ENCODE measurements at places on chromosomes 1 and 21.

DNA sequence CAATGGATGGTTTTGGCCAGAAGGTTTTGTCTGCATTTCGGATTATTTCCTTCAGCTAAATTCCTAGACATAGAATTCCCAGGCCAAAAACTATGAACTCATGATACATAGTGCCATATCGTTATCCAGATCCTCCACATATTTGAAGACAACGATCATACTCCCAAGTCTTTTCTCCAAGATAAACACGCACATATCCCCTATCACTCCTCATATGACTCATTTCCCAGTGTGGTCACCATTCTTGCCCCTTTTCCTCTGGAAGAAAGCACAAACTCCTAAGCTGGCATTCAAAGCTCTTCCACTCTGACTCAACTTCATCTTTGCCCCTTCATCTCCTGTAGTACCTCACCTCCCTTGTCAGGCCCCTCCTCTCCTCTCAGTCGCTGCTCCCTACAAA is 277.6 kb downstream of the PLPP3 start:
- DNase-seq, result no peak

DNA sequence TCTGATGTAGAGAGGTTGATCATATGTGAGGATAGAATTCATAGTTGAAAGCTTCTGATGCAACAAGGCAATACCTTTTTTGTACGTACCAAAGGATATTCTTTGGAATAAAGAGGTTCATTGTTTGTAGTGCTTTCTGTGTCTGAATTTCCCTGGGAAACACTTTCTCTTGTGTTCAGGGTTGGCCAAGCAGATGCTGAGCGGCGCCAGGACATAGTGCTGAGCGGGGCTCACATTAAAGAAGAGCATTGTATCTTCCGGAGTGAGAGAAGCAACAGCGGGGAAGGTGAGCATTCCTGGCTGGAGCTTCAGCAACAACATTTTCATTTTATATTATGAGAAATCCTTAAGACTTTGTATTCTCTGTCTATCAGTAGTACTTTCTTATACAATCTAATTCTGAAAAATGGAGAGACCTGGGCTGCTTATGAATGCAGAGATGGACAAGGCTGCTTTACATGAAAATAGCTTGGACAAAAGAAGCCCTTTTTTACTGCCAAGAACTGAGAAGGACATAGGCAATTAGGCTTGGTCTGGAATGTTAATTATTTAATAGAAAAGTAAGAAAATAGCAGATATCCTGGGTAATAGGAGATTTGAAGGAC is 85.2 kb downstream of the KIF1B start:
- no peak for DNase-seq

GRCh38 chr1:42788021-42788420 is 3.2 kb downstream of the TMEM269 start:
- no peak for DNase-seq

DNA sequence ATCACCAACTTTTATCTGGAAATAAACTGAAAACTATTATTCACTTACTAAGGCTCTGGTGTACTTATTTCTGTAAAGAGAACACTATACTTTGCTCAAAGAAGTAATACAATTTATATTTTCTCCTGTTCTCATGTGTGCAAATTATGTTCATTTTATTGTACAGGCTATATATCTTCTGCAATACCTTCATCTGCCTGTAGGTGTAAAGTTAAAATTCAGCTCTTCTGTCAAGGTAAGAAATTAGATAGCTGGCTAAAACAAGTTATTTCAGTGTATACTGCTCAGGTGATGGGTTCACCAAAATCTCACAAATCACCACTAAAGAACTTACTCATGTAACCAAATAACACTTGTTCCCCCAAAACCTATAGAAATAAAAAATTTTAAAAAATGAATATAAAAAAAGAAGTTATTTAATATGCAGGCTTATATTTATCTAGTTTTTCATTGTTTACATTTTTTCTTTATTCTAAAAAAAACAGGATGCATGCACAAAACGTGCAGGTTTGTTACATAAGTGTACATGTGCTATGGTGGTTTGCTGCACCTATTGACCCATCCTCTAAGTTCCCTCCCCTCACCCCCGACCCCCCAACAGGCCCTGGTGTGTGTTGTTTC is 81.5 kb downstream of the PTGER3 start:
- no peak for DNase-seq

- peak; percentile 46 for DNase-seq
Measured at GRCh38 chr1:197391303-197392226, 123.5 kb downstream of the CRB1 start.

DNA sequence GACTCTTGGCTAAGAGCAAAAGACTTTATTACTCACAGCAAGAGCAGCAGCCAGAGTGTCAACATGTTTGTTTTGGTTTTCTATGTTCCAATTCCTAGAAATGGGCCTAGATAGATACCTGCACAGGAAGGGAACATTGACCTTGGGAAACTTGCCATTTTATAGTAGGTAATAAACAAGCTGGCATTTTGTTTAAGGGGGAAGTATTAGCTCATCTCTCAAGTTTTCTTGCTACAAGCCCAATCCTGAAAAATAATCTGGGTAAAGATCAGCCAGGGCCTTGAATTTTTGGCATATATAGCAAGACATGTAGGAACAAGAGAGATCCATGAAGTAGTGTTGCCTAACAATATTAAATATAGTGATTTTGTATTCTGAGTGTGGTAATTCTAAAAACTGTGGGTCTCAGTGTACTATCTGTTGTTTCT is 51.4 kb upstream of the RGL1 start:
- no peak for DNase-seq

DNA sequence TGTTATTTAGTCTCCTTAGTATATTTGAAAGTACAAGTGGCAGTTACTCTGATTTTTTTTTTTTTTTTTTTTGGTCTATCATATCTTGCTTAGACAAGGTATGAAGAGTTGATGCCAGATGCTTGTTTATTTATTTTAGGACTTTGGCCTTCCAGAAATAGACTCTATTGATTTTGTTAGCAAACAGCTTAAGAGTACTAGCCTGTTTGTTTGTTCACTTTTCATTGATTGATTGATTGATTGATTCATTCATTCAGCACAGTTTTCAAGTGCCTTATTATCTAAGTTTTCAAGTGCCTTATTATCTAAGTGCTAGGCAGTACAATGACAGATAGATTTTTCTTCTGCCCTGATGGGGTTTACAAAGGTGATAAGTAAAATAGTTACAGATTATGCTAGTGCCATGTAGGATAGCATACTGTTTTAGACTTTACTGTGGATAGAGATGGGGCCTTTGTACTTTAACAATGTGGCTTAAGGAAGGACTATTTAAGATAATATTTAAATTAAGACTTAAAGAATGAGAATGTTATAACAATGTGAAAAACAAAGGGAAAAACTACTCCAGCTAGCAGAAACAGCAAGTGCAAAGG is 50.5 kb downstream of the MTF2 start:
- DNase-seq, result no peak

DNA sequence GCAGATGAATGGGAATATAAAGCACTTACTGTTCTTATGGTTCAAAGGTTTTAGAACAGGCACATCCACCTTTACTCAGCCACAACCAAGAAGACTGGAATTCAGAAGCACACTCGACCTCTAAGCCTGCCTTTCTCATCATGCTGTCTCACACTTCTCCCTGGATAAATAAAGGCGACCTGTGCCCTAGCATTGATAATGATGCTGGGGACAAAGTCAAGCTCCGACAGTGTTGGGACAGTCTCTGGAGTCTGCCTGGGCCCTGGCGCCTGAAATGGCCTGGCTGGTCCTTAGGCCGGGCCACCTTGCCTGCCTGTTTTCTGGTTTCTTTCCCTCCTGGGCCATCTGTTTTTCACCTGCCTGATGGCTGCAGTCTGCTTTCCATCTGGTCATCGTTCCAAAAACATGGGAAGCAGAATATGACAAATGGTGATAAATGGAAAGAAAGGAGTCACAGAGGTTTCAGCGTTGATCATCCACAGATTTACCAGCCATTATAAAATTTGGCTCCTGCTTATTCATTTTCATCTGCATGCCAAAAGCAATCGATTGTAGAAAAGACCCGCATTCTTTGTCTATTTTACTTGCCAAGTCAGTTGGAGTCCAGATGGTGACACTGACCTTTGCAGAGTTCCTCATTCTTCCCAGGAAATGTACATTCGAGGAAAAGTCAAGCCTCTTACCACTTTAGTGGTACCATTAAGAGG is 91.2 kb upstream of the KCNJ15 start:
- no peak for DNase-seq

All from common myeloid progenitor, CD34-positive (primary cell).